Uterus (tissue), 4 donors: ENCODE measurements at places on chromosomes 7 and 10. TPM values are rescaled to one million over a fixed set of nuclear protein-coding genes. Genes with fewer than 3 reads are reported as not detected.
A peak's percentile ranks its signal among the peaks of the same experiment; 100 is the strongest.

- H3K36me3 ChIP-seq, result no peaks in the 10 kb centered on the region
- H3K27me3 ChIP-seq, result no peaks in the 10 kb centered on the region
- DNase-seq, result no peak
- H3K27ac ChIP-seq, result no peak overlapping the region
These were observed 228.4 kb downstream of the FANK1 start for GRCh38 chr10:126124668-126125349.

DNA sequence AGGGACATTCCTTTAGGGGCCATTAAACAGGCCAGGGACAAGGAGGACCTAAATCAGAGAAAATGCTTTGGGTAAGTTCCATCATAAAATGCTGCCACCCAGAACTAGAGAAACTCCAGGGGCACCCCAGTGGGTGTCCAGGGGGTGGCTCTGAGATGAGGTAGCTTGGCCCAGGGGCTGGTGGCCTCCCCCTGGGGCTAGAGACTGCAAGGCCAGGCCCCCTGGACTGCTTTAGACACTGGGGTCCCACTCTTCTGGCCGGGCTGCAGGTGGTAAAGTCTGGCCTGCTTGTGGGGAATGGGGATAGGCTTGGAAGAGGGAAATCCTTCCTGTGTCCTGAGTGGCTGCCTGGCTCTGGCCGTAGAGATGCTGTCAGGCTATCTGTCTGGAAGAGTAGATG, 169.6 kb upstream of the PODXL start:
- no peaks in the 10 kb centered on the region for H3K27me3 ChIP-seq
- no peaks in the 10 kb centered on the region for H3K36me3 ChIP-seq
- H3K4me3 ChIP-seq, result no peak overlapping the region

DNA sequence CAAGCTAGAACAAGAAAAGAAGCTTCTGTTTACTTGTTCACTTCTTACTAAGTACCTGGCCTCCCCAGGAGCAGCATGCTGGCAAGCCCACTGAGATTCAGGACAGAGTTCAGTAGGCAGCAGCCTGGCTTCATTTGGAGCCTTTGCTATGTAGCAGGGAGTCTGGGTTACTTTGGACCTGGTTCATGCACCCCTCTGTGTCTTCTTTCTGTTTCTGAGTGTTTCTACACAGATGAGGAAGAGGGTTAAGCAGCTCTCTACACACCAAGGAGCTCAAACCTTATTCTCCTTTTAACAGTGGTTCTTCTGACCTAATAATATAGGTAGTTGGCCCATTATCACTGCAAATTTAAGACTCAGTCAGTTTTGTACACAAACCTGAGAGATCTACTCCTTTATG, 152.9 kb downstream of the ARID5B start:
- H3K27ac ChIP-seq, result peak overlapping the region; percentile 99
- no peaks in the 10 kb centered on the region for H3K27me3 ChIP-seq
- no peak for DNase-seq
- H3K4me3 ChIP-seq, result peak overlapping the region; percentile 0
- no peaks in the 10 kb centered on the region for H3K36me3 ChIP-seq

ANKRD1 gene
- not detected for total RNA-seq

SCIN gene
- 6.5 TPM for total RNA-seq
